ENCODE measurements at places on chromosomes 2 and 18.

GRCh38 chr2:72669121-72669520, 156.7 kb downstream of the EXOC6B start:
- DNase-seq, result no peak

DNA sequence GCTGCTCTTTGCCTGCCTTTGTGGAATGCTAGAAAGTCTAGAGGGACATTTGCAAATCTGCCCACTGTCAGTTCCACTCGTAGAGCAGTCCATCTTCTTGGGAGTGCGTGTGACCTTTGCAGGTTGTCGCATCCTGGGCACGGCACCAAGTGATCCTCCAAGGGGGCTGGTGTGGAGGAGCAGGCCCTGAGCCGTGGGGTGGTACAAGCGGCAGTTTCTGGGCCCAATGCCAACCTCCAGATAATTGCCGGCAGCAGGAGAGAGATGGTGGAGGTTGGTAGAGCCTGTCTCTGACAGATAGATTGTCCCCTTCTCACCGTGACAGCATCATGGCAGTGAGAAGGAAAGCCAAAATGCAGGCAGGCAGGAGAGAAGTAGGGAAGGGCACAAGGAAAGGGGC, 150.7 kb upstream of the SLC14A2 start:
- no peak for DNase-seq

DNA sequence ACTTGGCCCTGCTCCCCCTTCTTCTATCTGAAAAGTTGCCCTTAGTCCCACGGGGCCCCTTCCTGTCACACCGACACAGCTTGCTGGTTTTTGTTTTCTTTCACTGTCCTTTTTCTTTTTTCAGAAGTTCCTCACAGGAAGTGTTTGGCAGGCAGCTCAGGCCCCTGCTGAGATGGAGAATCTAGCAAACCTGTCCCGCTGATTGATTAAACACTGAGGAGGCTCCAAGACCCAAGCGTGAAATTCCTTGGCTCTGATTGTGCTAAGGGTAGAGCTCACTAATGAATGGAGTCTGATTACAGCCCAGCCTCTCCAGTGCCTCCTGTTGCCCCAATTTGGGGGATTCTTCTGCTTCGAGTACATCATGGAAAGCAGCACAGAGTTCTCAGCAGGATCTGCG, 365.9 kb upstream of the MEX3C start:
- no peak for DNase-seq

GRCh38 chr2:43481927-43482542, 113.8 kb downstream of the THADA start:
- DNase-seq, result no peak

- DNase-seq, result no peak
Measured at GRCh38 chr2:208413931-208414330, 7.3 kb downstream of the PTH2R start.

DNA sequence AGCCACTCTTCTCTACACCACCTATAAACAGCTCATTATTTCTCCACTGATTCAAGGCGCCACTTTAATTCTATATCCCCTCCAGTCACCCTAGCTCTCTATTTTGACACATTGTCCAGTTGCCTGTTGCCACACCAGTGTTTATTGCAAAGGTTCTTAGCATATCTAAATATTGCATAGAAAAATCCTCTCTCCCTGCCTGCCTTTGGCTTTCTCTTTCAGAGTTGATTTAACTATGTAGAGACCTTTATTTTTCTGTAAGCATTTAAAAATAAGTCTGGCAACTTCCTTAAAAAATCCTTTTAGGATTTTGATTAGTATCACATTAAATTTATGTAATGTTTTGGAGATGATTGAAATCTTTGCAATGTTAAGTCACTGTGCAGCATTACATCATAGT, 47.9 kb upstream of the B3GNT7 start:
- no peak for DNase-seq

DNA sequence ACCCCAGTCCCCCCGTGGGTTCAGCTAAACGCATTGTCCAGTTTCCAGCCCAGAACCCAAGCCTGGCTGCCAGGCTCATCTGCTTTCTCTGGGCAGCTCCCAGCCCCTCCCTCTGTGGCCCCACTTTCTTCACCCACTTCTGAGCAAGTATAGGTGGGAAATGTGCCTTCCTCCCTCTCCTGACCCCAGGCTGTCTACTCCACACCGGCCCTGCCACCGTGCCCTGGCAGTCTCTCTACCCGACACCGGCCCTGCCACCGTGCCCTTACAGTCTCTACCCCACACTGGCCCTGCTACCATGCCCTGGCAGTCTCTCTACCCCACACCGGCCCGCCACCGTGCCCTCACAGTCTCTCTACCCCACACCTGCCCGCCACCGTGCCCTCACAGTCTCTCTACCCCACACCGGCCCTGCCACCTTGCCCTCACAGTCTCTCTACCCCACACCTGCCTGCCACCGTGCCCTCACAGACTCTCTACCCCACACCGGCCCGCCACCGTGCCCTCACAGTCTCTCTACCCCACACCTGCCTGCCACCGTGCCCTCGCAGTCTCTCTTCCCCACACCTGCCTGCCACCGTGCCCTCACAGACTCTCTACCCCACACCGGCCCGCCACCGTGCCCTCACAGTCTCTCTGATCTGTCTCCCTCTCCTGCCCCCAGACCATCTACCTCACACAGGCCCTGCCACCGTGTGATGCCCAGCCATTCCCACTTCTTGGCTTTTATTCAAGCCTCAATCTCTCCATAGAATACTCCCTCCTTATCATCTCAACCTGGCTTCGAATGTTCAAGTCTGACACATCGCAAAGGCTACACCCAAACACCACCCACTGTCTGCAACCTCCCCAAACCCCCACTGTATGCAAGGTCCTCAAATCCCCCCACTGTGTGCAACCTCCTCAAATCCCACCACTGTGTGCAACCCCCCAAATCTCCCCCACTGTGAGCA, 108.9 kb downstream of the TPO start:
- no peak for DNase-seq

DNA sequence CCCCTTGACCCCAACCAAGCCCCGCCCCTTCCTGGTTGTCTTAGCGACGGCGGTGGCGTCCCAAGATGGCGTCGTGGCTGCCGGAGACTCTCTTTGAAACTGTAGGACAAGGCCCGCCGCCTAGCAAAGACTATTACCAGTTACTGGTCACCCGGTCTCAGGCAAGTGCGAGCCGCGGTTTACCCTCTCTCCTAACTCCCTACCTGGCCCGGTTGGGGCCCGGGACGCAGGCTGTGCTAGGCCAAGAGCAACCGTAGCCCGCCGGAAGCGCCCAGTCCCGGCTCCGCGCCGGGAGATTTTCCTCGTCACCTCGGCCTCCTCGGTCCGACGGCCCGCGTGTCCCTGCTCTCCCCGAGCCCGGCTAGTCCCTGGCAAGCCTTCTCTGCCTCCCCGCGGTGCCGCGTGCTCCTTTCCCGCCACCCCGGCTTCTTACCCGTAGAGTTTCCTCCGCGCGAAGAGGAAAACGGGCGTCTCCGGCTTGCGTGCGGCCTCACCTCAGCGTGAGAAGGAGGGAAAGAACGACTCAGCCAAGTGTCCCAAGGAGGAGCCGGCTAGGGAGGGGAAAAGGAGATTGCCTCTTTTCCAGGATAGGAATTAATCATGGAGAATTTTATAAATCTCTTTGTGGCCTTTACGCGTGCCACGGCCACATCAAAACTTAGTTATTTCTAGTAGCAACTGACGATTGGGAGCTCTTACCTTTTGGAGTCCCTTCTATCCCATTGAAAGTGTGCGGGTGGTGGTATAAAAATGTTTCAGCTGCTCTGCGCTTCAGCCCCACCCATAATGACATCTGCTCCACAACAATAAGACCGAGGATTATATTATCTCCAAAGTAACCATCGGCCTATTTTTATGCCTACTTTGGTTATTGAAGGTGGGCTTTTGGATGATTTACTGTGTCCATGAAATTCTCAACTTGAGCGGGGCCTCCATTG, at the start of gene FBXO36:
TSS of gene FBXO36 (plus strand) at position 55 of the 938 bp plus-strand sequence. CDS start at position 66, 11 bp downstream.
- DNase-seq, result no peak

DNA sequence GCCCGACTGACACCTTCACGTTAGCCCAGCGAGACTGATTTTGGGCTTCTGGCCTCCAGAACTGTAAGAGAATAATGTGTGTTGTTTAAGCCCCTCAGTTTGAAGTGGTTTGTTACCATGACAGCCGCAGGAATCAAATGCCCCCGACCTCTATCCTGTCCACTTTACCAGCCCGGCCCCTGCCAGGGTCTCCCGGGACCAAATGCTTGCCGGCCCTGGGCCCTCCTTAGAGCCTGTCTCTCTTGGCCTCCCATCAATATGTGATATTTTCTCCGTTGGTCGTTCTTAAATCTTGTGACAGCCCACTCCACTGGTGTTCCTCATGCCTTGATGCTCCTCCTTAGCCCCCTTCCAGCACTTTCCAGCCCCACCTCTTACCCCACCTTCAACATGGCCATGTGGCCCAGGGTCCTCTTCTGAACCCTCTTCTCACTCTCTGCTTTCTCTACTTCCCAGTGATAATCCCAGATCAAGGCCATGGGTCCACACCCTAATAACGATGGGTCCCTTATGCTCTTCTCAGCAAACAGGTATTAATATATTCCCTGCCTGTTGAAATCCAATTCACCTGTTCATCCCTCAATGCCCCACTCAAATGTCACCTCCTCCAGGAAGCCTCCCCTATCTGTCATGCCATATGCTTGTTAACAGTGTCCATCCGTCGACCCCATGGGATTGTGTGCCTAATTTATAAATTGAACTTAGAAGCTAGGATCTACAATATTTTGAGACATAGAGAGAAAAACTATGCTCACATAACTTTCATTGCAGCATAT, 192.8 kb downstream of the ZFP36L2 start:
- no peak for DNase-seq

DNA sequence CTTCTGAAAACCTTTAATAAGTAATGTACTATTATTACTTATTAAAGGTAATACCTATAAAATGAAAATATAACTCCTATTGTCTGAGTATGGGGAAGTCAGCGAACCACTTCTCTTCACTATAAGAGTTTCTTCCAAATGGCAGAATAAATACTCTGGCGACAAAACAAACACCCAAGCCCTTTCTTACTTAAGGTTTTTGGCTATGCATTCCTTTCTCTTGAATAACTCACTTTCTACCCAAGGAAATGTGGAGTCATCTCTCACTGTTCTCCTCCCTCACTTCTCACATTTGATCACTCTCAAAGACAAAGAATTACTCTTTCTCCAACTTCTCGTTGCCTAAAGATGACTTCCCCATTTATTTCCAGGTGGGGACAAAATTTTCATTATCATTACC, 816.8 kb upstream of the CRIM1 start:
- no peak for DNase-seq

DNA sequence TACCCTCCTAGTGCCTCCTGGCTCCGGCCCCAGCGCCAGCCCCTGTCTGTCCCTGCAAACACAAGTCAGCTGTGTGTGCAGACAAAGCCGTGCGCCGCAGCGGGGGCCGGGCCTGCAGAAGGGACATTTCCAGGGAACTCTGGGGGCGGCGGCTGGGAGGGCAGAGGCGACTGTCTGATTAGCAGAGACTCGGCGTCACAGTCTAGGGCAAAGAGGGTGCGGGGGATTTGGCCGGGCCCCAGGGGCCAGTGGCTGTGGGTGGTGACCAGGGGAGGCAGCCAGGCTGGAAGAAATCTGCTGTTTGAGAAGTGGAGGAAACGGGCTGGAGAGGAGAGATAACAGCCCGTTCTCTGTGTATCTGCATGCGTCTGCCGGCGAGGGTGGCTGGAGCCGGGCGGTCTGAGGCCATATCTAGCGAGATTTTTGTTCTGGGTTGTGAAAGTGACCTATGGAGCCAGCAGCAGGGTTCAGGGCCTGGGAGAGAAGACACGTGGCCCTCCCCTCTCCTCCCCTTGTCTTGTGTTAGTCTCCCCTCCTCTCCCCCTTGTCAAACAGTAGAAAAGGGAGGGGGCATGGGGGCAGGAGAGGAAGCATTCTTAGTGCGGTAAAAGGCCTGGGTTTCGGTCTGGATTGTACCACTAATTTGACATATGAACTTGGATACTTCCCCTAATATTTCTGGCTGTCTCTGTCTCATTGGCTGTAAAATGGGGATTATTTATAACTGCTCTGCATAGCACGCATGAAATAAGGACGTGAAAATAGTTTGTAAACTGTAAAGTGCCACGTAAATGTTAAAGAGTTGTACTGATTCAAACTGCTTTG, 169.4 kb downstream of the SMAD7 start:
- peak; percentile 23 for DNase-seq

DNA sequence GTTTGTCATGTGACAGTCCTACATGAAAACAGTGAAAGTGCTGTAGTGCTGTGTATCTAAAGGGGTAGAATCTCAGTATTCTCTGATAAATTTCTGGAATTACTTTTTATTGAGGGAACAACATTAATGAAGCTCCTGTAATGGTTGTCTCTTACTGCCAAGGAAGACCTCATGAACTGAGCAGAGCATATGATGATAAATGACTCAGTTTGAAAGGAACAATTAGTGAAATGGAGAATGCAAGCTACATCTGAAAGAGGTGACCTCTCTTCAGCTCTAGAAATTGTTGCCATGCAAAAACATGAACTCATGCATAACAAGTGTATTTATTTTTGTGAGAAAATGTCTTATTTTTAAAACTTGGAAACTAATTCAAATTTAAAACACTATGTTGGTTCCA, 93.6 kb downstream of the SCN9A start:
- DNase-seq, result no peak

- DNase-seq, result no peak
Measured at GRCh38 chr2:30231212-30231995, at the start of gene LBH. LBH (plus strand) TSS chr2:30231534; CDS start chr2:30231739, 205 bp downstream.

GRCh38 chr18:80154293-80154692, 45.2 kb downstream of the ADNP2 start:
- no peak for DNase-seq

- no peak for DNase-seq
Measured at GRCh38 chr2:42590176-42590575, 21.7 kb downstream of the MTA3 start.

DNA sequence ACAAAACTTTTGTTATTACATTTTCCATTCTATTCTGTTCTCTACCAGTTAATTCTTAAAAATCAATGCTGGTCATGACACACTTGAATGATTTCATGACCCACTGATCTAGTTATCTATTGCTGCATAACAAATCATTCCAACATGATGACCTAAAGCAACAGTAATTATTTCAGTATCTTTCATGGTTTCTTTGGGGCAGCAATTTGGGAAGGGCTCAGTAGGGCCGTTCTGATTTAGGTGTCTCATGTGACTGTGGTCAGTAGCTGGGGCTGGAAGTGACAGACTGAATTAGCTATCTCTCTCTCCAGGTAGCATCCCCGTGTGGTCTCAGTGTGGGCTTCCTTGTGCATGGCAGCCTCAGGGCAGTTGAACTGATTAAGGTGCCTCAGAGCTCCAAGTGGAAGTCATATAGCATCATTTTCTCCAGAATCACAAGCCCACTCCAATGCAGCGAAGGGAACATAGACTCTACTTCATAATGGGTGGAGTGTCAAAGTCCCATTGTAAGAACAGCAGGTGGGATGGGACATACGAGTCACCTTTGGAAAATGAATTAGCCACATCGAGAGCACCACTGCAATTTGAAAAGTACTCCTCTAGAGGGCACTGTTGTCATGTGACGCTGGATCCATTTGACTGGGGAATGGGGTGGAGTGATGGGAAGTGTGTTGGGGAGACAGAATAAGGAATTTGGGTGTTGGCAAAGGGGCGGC, 39.1 kb upstream of the FAM136A start:
- no peak for DNase-seq

- no peak for DNase-seq
Measured at GRCh38 chr18:25915907-25916306, 174.5 kb downstream of the SS18 start.

- no peak for DNase-seq
Measured at GRCh38 chr2:133378928-133379549, 189.2 kb downstream of the NCKAP5 start.
